ENCODE measurements at places on chromosomes 16 and 17.

GRCh38 chr17:79633154-79633553, 22.3 kb upstream of the RBFOX3 start:
- DNase-seq: no peak

GRCh38 chr17:42845556-42845917, 1.2 kb downstream of the AOC2 start:
- no peak for DNase-seq

GRCh38 chr17:13557077-13557476, 44.7 kb downstream of the HS3ST3A1 start:
- no peak for DNase-seq

GRCh38 chr17:55545806-55546205, 34.6 kb upstream of the SMIM36 start:
- no peak for DNase-seq

- no peak for DNase-seq
Measured at GRCh38 chr16:5875416-5875815, 777.8 kb upstream of the EEF2KMT start.

GRCh38 chr16:85096921-85097320, 15.4 kb downstream of the CIBAR2 start:
- DNase-seq: no peak

DNA sequence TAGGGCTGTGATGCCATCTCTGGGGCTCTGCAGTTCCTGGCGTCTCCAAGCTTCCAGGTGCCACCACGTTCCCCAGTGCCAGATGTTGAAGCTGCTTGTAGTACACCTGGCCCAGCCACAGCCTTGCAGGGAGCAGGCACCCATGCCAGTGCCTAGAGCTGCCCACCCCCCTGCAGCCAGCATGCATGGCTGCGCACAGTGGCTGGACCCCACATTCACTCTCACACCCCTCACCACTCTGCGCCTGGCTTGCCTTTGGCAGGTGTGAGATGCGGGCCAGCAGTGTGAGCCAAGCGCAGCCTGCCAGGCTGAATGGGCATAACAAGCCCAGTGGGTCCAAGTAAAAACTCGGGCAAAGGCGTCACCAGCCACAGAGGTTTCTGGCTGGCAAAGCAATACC, 75.4 kb upstream of the CHMP6 start:
- no peak for DNase-seq
